CD8-positive, alpha-beta memory T cell (primary cell): ENCODE measurements at places on chromosomes 1 and 21. TPM values are rescaled to one million over a fixed set of nuclear protein-coding genes. Genes with fewer than 3 reads are reported as not detected.

GRCh38 chr1:211574705-211575104 lies 4.3 kb downstream of the SLC30A1 start:
- no peak for DNase-seq

RCSD1 gene
- 45.9 TPM for total RNA-seq

KHDRBS1 gene
- total RNA-seq = 210 TPM

ANGPTL3 gene
- total RNA-seq = not detected

GRIK3 gene
- total RNA-seq = not detected

NUDT17 gene
- 1.6 TPM for total RNA-seq

DNA sequence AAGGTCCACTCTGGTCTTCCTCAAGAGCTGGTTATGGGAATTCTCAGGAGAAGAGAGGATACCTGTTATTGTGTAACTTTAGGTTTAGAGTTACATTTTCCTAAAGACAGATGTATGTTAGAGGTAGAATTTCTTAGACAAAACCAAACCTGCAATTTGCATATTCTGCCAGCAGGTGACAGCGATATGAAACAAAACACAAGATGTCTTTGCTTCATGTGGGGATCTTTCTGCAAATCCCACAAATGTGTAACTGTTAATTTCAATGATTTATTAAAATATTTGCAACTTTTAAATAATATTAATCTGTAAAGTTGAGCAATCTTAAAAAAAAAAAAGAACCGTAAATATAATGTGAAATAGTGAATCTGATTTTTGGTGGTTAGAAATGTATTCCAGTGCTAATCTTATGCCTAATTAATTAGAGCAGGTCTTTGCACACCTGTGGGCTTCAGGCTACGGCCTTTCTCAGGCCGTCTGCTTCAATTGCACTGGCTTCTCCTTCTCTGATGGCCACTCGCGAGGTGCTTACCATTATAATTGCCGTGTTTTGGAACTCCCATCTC lies 33.4 kb downstream of the FAM78B start:
- no peak for DNase-seq

DNA sequence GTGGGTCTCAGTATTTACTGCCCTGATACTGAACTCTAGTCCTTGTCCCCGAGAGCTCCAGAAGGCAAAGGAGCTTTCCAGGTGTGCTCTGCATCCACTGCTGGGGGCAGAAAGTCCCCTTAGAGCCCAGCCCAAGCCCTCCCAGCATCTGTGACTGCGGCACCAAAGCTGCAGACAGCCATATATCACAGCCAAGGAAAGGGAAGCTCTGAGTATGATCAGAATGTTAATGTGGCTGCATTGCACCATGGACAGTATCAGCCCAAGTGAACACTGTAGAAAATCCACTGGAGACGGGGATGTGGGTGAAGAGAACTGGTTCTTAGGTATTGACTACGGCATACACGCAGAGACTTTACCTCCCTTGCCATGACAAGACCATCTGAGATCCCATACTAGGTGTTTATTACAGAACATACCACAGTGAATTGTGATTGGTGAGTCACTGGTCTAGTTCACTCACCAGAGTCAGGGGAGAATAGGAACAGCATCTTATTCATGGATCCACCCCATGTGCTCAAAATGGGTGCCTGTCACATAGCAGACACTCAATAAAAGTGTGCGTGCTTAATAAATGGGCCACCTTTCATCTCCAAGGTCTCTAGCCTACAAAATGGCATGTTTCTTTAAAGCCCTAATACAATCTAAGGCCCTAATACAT lies 170.3 kb downstream of the HHIPL2 start:
- DNase-seq = no peak

DNA sequence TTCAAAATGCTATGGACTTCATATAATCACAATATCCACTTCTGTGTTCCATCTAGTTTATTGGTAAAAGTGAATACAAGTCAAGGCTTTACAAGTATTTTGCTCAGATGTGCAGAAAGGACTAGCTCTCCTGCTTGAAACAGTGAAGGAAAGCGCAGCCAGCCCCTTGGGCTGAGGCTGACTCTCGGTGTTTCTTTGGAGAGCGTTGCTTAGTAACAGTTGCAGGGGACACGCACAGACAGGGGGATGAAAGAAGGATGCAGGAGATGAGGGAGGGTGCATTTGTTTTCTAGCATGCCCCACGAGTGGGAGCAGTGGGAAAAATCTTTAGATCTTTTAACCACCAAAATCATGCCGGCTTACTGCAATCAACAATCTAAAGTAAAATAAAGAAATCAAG lies 9.1 kb downstream of the PYCR2 start:
- DNase-seq = no peak

DNA sequence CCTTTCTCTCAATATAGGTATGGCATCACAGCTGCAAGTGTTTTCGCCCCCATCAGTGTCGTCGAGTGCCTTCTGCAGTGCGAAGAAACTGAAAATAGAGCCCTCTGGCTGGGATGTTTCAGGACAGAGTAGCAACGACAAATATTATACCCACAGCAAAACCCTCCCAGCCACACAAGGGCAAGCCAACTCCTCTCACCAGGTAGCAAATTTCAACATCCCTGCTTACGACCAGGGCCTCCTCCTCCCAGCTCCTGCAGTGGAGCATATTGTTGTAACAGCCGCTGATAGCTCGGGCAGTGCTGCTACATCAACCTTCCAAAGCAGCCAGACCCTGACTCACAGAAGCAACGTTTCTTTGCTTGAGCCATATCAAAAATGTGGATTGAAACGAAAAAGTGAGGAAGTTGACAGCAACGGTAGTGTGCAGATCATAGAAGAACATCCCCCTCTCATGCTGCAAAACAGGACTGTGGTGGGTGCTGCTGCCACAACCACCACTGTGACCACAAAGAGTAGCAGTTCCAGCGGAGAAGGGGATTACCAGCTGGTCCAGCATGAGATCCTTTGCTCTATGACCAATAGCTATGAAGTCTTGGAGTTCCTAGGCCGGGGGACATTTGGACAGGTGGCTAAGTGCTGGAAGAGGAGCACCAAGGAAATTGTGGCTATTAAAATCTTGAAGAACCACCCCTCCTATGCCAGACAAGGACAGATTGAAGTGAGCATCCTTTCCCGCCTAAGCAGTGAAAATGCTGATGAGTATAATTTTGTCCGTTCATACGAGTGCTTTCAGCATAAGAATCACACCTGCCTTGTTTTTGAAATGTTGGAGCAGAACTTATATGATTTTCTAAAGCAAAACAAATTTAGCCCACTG lies 11.5 kb downstream of the HIPK1 start:
- peak; percentile 51 for DNase-seq

DNA sequence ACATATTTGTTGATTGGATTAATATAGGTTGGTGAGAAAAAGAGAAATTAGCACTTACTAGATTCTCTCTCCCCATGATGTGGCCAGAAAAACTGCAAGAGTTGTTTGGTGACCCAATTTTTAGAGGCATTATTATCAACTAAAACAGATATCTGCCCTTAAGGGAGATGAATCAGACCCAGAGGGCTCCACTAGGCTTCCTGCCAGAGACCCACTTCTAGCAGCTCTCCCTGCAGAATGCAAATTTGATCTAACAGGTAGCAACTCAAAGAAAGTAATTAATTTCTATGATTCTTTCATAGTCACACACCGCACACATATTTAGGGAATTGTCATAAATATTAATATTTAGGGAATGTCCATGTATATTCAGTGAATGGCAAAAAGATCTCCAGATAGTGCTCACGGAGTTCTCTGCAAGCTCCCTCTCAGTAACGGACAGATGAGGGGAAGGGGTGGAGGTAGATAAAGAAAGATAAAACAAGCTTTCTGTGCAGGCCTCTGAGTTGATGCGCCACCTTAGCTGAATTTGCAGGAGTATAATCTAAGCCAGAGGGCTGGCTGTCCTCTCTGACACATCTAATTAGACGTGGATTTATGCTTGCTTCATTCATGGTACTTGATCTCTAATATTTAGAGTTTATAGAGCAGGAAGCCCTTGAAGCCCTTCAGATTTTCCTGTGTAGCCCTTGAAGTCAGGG lies 84.1 kb upstream of the CCDC190 start:
- no peak for DNase-seq

- no peak for DNase-seq
Observed at GRCh38 chr1:54486907-54487306, 61.1 kb upstream of the ACOT11 start.

MATN1 gene
- 0.91 TPM for total RNA-seq

GRCh38 chr1:2496087-2496622 lies 20.1 kb downstream of the PLCH2 start:
- DNase-seq = no peak

BLZF1 gene
- total RNA-seq = 13.5 TPM

GRCh38 chr21:43842742-43843141 lies 22.3 kb upstream of the AGPAT3 start:
- DNase-seq = no peak

DNA sequence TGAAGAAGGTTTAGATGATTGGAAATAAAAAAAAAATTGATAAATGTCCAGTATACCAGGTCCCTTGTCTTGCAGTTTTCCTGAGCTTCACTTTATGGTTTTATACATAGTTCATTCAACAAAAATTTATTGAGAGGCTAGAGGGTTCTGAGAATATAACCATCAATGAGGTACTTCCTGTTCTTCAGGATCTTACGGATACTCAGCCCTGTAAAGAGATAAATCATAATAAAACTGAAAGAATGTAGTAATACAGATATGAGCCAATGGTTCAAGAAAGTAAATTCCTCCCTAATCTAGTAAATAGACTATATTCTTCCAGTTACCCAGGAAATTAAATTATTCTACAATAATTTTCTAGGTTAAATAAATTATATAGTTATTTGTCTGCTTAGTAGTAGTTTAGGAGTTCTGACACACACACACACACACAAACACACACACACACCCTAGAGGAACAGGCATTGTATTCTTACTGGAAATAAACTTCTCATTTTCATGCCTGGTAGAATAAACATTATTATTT lies 70.4 kb upstream of the HMCN1 start:
- no peak for DNase-seq
